ENCODE measurements at places on chromosomes 12 and 14. TPM values are rescaled to one million over a fixed set of nuclear protein-coding genes. Genes with fewer than 3 reads are reported as not detected.

GRCh38 chr14:93464271-93464670, 33.5 kb downstream of the UNC79 start:
- DNase-seq: no peak

DNA sequence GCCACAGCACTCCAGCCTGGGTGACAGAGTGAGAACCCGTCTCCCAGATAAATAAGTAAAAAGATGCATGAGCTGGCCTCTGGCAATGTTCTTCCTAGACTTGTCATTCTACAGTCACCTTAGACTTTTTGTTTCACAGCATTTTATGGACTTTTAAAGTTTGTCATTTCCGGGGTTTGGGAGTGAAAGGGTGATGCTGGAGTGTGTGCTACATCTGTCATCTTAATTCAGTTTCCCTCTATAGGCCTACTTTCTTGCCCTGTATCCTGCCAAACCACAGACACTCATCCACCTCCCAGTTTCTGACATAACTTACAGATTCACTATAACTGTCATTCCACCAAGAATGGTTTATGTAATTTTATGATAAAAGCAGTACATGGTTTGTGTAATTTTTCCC, 166.7 kb upstream of the PARP11 start:
- DNase-seq: no peak

- peak; percentile 38 for DNase-seq
These were observed 42.2 kb upstream of the MANSC4 start for GRCh38 chr12:27822076-27822712.

DNA sequence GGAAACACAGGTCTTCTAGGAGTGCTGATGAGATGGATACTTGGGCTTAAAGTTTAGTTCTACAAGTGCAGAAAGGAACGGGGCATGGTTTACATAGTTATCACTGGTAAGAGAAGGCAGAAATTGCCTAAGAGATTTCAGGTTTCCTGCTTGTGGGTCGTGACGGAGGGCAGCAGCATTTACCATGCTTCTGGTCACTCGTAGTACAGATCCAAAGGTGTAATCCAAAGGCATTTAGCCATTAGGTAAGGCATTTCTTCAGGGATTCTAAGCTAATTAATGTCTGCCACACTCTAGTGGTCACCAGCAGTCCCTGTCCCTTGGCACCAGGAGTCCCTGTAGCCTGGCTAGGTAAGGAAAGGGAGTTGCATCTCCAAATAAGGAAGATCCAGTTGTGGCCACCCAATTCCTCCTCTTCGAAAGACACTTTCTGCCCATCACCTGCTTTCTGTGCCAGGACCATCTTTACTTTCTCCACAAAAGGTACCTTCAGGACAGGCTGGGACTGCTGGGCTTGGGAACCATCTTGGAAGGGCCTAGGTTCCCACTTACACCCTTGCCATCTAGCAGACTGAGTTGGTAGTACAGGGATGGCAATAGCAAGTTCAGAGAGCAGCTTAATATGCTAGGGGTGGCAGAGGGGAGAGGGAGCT, 1.5 kb downstream of the GSTZ1 start:
- DNase-seq: no peak

DNA sequence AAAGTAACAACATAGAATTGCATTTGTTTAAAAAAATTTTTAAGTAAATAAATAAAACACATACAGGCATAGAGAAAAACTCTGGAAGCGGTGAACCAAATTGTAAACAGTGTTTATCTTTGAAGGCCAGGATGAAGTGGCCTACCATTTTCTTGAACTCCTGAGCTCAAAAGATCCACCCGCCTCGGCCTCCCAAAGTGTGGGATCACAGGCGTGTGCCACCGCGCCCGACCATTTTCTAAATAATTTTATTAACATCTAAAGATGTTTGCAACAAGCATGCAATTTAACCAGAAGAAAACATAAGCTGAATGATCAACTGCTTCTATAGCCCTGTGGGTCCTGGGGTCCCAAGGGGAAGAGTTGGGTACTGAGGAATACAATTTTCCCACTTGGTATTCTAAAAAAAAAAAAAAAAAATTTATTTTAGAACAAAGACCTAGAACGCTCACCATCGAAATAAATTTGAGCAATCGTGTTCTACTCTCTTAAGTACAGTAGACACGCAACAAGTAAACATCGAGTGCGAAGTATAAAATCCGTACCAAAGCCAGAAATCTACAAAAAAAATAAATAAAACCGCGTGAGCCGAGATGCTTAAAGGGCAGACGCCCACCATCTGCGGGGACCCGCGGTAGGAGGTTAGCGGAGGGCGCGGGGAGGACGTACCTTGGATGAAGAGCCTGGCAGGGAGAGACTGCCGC, 484 bp downstream of the MIS18BP1 start:
- peak; percentile 51 for DNase-seq

GRCh38 chr14:43755707-43756106, 751.4 kb downstream of the FSCB start:
- no peak for DNase-seq

DNA sequence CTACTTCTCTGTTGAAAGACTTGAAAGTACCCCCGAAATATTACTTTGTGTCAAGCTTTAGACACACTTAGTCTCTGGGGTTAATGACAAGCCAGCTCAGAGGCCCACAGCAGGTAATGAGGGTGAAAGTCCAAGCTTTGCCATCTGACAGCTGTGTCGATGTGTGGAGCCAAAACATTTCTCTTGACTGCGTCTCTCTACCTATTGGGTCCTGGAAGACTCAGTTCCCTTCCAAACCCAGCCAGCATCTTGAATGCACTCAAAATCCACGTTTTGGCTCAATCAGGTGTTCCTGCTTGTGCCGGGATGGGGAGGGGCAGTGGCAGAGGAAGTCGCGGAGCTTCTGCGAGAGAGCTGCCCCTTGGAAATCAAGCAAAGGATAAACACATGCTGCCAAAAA, 3.2 kb downstream of the PLXNC1 start:
- no peak for DNase-seq

DNA sequence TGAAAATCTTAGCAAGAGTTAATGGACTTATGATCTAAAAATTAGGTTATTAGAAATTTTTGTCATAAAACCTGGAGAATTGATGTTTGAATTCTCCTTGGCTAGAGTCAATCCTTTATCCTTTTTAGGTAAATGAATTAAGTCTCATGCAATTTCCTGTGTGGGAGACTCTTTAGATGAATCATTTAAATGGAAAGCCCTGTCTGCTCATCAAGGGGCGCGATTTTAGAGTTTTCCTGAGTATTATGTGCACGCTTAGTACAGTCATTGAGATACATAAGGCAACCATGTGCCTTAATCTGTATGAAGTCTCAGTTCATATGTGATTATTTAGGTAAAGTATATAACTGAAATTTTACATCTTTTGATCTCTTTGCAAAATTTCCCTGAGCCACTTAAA, 974.7 kb downstream of the NRXN3 start:
- DNase-seq: no peak

- no peak for DNase-seq
These were observed 15.4 kb upstream of the RNASE4 start for GRCh38 chr14:20668969-20669368.

GRCh38 chr12:26546535-26547314, 286.3 kb downstream of the ITPR2 start:
- DNase-seq: no peak

DNA sequence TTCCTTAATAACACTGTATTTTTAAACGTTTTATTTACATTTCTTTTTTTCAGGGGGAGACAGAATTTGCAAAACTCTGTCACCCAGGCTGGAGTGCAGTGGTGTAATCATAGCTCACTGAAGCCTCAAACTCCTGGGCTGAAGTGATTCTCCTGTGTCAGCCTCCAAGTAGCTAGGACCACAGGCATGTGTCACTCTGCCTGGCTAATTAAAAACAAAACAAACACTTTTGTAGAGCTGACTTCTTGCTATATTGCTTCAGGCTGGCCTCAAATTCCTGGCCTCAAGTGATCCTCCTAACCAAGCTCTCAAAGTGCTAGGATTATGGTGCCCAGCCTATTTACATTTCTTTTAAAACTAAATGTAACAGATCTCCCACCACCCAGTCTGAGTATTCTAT, 12.7 kb downstream of the CPSF6 start:
- peak; percentile 13 for DNase-seq

DNA sequence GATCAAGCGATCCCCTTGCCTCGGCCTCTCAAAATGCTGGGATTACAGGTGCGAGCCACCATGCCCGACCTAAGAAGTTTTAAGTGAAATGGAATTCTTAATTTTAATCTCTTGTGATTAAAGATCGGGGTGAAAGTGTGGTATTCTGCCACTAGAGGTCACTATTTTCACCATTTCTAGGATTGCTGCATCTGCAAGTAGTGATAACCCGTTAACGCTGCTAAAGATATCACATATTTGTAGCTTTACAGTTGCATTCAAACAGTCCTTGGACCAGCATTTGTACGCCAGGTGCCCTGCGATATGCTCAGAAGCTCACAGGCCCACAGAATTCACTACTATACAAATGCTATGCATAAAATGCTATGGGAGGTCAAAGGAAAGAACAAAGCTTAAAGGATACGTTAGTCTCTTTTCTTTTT, 19.3 kb downstream of the CCDC62 start:
- DNase-seq: peak; percentile 69

GRCh38 chr14:28758253-28758884, 8.2 kb upstream of the FOXG1 start:
- DNase-seq: no peak

GRCh38 chr12:118274066-118274465, 98.6 kb downstream of the TAOK3 start:
- no peak for DNase-seq

DNA sequence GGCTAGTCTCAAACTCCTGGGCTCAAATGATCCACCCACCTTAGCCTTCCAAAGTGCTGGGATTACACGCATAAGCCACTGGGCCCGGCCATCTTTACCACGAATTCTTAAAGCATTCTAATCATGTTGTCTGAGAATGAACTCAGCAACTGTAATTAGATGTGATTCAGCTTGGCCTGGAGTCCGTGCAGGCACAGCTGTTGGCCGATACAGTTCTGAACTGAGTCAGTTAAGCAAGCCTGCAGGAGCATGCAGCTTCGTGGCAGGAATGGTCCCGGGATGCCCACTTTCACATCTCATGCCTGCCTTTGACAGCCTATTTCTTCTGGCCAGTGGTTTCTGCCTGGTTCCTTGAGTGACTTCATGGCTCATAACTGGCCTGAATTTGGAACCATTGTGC, 194.1 kb downstream of the ANO6 start:
- DNase-seq: peak; percentile 44

DNA sequence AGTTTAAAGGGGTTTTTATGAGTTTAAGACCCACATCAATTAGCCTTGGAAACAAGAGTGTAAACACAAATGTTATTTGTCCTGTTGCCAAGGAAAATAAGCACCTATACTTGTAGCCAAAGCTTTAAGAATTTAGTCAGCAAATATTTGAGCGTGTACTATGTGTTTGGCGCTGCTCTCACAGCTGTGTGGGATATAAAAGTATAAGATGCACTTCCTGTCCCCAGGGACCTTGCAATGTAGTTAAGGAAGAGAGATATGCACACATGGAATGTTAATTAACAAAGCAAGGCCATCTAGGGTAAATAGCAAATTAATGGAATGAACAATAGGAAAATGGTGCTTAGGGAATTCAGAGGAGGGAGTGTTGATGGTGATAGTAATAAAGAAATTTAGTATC, 134.9 kb upstream of the SRRM4 start:
- DNase-seq: no peak

DNA sequence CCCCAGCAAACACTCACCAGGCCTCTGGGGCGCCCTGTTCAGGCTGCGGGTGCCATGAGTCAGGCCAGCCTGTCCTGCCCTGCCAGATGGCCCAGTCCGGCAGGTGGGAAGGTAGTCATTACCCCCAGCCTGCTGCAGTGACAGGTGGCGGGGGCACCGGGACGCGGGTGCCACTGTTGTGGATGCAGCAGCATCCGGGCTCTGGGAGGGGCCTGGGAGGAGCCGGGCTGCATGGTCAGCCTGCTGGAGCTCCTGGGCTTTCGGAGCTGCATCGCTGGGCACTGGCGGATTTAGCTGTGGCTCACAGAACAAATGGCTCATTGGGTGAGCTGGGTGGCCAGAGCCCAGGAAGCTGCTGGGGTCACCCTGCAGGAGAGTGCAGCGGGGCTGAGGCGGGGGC, 13.5 kb downstream of the CEP170B start:
- no peak for DNase-seq

DNA sequence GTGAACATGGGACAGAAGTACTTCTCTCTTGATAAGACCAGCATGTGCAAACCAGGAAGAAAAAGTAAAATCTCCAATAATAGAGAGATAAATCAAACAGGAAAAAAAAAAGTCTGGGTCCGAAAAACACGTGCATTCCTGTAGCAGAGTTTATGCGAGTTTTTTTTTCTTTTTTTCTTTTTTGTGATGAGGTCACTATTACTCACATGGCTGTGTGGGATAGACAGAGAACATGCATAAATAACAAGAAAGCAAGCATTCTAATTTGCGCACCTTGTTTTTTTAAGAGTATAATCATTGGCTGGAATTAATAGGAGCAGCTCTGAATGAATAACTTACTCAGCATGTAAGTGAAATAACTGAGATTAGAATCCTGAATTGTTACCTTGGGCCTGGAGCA, 91.9 kb upstream of the CPM start:
- peak; percentile 36 for DNase-seq

GRCh38 chr14:94767321-94767878, 2.5 kb downstream of the GSC start:
- no peak for DNase-seq

DNA sequence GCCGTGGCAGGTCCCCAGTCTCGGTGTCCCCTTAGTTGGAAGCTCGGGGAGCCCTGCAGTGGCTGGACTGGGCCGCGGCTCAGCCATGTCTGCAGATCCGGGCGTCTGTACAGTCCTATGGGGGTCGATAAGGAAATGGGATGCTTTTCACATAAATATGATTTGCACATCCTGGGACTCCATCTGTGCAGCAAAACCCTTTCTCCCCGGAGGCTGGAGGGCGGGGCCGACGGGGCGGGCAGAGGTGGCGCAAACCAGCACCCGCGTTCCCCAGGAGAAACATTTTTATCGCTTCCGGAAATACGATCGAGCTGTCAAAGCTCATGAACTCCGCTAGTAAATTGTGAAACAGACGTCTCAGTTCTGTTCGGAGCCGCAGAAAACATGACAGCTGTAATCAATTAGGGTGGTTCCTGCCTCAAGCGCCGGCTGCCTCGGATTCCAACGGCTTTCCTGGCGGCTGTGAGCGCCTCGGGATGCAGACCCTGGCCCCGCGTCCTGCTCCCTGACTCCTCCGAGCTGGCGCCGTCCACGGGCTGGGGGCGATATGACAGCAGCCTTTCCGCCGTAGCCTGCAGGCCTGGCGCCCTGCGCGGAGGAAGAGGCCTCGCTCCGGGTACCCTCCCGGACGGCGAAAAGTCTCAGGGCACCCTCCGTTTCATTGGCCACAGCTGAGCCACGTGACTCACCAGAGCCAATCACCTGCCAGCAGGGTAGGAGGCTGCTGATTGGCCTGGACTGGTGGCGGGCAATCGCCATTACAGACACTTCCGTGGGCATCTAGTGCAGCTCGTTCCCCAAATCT, 23.0 kb downstream of the DIO3 start:
- DNase-seq: peak; percentile 81

DNA sequence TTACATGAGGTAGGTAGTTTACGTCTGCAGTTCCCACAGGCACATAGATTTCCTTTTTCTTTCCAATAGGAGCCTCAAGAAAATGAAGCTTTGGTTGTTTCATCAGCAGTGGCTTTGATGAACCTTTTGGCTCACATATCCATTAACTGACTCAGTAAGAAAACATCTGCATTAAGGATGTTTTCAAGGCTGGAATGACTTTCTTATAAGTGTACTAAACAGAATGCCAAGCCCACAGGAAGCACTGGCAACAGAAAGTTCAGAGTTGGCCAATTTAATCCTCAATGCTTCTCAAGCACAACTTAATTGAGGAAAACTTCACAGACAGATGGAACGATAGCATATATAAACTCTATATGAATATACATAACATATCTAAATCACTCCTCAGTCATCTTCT, 63.5 kb downstream of the ST8SIA1 start:
- DNase-seq: peak; percentile 55

NEUROD4 gene
- not detected for total RNA-seq

TMCC3 gene
- 1.6 TPM for total RNA-seq

DEGS2 gene
- total RNA-seq: not detected

BDKRB1 gene
- 15.1 TPM for total RNA-seq

All from fibroblast of villous mesenchyme (primary cell).